Epithelial cell of proximal tubule (primary cell): ENCODE measurements at places on chromosomes 5 and 9. TPM values are rescaled to one million over a fixed set of nuclear protein-coding genes. Genes with fewer than 3 reads are reported as not detected.

DNA sequence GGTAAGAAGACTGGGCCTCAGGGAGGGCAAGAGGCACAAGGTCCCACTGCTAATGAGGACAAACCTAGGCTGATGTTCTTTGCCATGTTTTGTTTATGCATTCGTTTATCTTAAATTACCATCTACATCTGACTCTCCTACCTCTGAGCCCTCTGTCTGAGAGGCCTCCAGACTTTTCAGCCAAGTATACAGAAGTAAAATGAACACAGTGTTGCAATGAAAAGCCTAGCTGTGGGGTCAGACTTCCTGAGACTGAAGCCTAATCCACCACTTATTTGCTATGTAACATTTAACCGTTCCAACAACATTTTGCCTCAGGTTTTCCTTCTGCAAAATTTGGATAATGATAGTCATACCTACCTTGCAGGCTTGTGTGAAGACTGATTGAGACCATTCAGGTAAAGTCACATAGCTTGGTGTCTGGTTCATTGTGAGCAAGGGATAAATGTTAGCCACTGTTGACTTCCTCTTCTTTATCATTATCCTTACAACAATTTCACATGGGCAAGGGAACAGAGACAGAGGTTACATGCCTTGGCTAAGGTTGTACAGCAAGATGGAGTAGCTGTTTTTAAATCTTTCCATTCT is 374.9 kb upstream of the CLINT1 start:
- no peak for DNase-seq

The DNM1 gene
- total RNA-seq, result 2.6 and 16.7 TPM in 2 replicates

DNA sequence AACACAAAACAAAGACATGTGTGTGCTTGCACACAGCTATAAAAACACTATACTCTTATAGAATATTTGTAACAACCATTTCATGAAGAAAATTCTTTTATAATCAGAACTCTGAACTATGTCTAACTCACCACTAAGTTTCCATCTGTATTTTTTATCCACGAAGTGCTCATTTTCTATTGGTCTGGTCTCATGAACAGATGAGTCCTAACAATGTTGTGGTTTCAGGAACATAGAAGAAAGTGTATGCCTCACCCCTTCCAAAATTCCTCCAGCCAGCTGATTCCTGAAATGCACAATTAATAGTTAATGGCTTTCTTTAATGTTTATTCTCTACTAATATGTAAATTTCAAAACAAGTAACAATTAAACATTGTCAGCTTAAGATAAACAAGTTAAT is 325.3 kb upstream of the GRAMD2B start:
- DNase-seq, result no peak

The FAM169A gene
- total RNA-seq, result 8.9 and 11.1 TPM in 2 replicates

DNA sequence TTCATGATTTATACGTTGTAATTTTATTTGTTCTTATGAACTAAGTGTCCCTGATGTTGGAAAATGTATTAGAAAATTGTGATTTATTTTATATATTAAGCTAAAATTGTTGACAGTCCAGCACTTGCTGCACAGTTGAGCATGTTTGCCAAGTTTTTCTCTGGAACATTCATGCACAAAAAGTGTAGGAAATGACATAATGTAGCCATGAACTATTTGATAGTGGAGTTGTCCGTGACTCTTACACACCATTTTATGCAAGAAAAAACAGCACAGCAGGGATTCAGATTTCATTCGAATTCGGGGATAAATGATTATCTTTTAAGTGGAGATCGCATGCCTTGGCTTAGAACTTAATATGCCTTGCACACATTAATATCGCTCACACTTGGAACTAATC is 708.6 kb upstream of the WWC1 start:
- DNase-seq, result no peak

The PCDHGA6 gene
- total RNA-seq, result 0.35 and 0.36 TPM in 2 replicates

- DNase-seq, result no peak
These were observed 804.4 kb downstream of the TLE4 start for GRCh38 chr9:80376180-80376579.

DNA sequence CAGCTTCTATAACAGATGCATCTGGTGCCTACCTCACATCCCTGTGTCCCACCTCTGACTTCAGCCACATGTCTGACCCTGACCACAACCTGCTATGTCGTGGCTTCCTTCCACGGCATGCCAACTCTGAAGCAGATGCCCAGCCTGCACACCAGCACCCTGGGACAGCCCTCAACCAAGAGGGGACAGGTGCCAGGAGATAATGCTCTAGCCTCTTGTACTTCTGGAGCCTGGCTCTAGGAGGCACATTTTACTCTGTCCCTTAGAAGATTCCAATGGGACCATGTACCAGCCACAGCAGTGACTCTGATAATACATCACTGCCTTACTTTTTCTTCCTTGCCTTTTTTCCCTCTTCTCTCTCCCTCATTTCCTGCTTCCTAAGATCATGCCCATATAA is 51.4 kb downstream of the EBF1 start:
- no peak for DNase-seq

- no peak for DNase-seq
These were observed 378.2 kb downstream of the ACTL7B start for GRCh38 chr9:108477529-108478006.

DNA sequence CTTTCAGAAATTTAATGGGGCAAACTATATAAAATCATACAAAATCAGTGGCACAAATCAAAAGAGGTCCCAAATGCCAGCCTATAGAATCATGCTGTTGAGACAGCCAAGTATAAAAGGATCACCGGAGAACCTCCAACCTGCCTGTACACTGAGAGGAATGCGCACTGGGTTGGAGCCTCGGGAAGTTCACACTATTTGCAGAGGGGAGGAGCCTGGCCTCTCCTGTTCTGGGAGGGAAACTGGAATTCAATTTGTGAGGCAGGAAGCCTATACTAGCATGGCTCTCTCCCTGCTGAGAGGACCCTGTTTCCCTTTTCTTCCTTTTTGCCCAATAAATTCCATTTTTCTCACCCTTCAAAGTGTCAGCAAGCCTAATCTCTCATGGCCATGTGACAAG is 406.0 kb downstream of the HINT1 start:
- DNase-seq, result no peak

DNA sequence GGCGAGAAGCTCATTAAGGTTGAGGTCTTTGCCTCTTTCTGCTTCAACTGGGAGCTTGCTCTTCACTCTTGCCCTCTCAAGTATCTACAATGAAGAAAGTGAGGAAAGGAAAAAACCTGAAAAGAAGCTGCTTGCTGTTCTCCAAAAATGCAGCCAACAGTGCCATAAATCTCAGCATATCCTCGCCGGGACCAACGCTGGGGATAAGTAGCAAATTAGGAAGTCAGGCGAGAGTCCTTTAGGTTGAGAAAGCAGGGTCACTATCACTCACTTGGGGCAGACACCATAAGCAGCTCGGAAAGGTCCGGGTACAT is 399 bp downstream of the NUP155 start:
- DNase-seq, result no peak

The ABCA1 gene
- total RNA-seq, result 8.9 and 13.7 TPM in 2 replicates

The FAM151B gene
- total RNA-seq, result 0.06 and 0.51 TPM in 2 replicates

DNA sequence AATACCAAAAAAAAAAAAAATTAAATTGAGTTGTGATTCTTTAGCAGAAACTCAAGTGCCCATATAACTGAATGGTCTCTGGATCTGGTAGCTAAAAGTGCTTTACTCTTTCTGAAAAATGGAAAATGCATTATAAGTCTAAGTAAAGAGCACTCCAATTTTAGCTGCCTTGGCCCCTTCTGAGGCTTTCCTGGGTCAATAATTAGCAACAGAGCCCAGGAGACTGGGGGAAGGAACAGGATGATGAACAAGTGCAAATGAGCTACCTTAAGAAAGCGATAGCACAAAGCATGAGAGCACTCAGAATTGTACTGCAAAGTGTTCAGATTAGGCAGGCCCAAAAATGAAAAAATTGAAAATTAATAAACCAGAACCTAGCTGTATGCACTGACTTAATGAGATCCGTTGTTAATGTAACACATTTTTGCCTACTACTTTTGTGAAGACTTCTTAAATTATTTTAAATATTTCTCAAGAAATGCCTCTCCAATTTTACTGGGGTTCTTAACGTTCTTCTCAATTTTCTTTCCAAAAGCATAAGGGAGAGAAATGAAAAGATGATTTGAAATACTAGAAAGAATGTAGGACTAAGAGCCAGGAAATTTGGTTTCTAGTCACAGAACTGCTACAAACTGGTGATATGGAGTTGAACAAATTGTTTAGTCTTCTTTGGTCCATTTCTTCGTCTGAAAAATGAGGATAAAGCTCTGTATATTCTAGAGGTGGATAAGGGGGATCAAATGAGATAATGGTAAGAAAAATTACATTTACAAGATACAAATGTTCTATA is 566.1 kb downstream of the PDE4D start:
- no peak for DNase-seq

GRCh38 chr9:89442981-89443814 is 54.7 kb downstream of the SEMA4D start:
- no peak for DNase-seq

- no peak for DNase-seq
These were observed 19.6 kb downstream of the SH2D3C start for GRCh38 chr9:127758843-127759242.

The ETF1 gene
- total RNA-seq, result 65.1 and 125 TPM in 2 replicates

GRCh38 chr9:18490641-18491370 is 16.9 kb downstream of the ADAMTSL1 start:
- peak; percentile 86 for DNase-seq

DNA sequence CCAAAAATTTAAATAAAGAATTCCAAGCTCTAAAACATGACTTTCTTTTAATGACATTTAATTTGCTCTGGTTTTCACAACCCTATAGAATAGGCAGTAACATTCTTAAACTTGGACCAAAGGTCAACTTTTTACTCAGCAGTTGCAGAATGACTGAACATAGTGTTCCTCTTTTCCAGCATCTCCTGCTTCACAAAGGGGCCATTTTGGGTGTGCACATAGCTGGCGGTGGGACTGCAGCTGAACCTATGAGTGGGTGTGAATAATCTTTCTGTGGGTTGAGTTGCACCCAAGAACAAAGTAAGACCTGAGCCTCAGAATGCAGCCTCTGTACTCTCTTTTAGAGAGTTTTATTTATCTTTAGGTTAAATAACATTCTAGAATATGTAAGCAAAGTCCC is 96.9 kb upstream of the HAPLN1 start:
- no peak for DNase-seq

GRCh38 chr5:178210686-178211085 is 6.4 kb downstream of the HNRNPAB start:
- DNase-seq, result no peak

DNA sequence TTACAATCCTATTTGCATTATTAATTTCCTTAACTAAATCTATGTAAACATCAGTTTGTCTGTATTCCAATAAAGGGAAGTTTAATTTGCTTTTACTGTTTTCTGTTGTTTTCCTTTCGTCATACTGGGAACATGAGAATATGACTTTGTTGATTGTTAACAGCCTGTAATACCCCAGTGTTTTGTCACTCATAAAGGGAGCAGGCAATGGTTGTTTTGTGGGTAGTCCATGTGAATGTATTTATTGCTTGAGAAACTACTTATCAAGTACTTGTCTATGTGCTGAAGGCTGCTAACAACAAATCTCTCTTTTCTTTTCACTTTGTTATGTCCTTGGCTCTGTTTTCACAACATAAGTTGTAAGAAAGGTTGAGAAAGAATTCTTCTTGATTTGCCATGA is 1070.2 kb upstream of the ACO1 start:
- no peak for DNase-seq

- DNase-seq, result no peak
These were observed 33.5 kb upstream of the SUB1 start for GRCh38 chr5:32551865-32552264.

- DNase-seq, result no peak
These were observed 45.5 kb downstream of the ECPAS start for GRCh38 chr9:111438541-111439235.

The FOXD4 gene
- total RNA-seq, result 0.07 and 0.46 TPM in 2 replicates

GRCh38 chr5:87231037-87231808 is 36.5 kb upstream of the RASA1 start:
- DNase-seq, result no peak

- peak; percentile 13 for DNase-seq
These were observed 486.6 kb downstream of the BRINP1 start for GRCh38 chr9:118882684-118883083.

- no peak for DNase-seq
These were observed 23.0 kb downstream of the EPB41L4B start for GRCh38 chr9:109297899-109298298.

The PSD2 gene
- not detected in 2 replicates for total RNA-seq

DNA sequence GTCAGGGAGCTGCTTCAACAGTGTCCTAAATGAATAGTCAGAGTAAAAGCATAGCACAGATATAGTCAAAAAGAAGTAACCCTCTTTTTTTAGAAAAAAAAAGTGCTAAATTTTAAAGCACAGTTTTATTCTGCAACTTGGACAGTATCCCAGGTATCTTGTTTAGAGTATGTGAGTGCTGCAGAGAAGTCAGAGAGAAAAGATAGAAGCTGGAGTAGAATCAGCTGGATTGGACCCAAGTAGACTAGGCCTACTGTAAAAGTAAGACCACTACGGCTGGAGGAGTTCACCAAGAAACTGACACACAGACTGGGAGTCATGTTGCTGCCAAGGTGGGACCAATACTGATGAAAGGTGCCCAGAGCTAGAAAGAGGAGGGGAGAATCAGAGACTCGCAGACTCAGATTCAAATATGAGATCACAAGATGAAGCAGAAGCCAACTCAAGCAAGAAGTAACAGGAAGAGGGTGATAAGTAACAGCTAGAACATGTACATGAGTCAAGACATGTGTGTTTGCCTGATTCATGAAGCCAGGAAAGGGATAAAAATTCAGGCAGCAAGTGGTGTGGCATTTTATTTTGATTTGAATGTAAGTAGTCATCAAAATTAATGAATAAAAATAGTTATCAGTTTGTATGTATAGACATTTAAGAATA is 25.6 kb upstream of the TUSC1 start:
- no peak for DNase-seq

The ARAP3 gene
- 7.1 and 11.3 TPM in 2 replicates for total RNA-seq

The CHSY3 gene
- 1.7 and 2.5 TPM in 2 replicates for total RNA-seq

- peak; percentile 47 for DNase-seq
These were observed 125.0 kb downstream of the TRIO start for GRCh38 chr5:14267991-14268708.

The PCDHA1 gene
- not detected in 2 replicates for total RNA-seq

GRCh38 chr5:119551819-119552218 is 77.5 kb upstream of the FAM170A start:
- no peak for DNase-seq

The SHOC1 gene
- 0.07 TPM in 1 of 2 replicates, not detected in the other for total RNA-seq

The ZNF367 gene
- 10.8 and 12.2 TPM in 2 replicates for total RNA-seq

GRCh38 chr5:141870871-141871270 is 7.3 kb downstream of the PCDH1 start:
- no peak for DNase-seq

- no peak for DNase-seq
These were observed 17.1 kb upstream of the SLC6A3 start for GRCh38 chr5:1462358-1462757.
